Nucleus accumbens (tissue), 56 donors: ENCODE measurements at places on chromosomes 2 and 18.

DNA sequence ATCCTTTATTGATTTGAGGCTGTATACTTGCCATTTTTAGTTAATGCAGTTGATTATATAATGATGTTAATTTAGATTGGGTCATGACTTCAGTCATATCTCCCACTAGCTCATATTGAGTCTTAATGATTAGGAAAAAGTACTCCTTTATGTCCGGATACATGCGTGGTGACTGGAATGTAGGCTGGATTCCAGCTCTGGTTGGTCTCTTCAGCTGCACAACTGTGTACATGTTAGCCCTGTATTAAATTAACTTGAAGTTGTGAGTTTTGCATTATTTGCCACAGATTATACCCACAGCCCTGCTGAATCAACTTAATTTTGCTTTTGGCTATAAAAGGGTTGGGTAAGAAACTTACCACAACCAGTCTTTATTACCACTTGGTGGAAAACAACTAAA lies 22.5 kb downstream of the MOB4 start:
- DNase-seq, result no peak

DNA sequence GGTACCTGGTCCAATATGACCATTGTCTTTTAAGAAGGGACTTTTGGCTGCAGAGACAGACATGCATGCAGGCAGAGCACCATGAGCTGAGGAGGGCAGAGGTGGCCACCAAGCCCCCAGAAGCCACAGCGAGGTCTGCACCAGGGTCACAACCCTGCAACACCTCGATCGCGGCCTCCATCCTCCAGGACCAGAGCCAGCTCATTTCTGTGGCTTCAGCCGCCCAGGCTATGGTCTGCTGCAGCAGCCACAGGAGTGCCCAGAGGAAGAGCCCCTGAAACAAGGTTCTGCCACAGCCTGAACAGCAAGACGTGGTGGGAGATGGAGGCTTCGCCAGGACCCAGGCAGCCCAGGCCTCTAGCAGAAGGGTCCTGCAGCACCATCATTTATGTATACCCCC lies 53.9 kb downstream of the ANKMY1 start:
- no peak for DNase-seq

GRCh38 chr2:194182888-194183287 lies 1474.1 kb upstream of the SLC39A10 start:
- DNase-seq, result no peak

DNA sequence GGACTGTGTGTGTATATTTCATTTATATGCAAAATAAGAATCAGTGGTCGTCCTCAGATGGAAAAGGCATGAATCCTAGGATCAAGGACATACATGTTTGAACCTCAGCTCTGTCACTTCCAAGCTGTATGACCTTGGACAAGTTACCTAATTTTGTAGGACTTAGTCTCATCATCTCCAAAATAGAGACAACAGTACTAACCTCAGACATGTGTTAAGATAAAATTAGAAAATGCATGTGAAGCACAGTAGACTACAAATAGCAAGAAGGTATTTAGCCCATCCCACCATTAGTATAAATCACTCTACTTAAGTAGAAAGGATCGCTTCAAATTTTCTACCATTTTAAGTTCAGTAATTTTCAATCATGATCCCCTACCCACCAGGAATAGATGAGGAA lies 309.8 kb downstream of the ZEB2 start:
- no peak for DNase-seq

- peak; percentile 73 for DNase-seq
These were observed 161.8 kb downstream of the DYSF start for GRCh38 chr2:71614976-71615766.

DNA sequence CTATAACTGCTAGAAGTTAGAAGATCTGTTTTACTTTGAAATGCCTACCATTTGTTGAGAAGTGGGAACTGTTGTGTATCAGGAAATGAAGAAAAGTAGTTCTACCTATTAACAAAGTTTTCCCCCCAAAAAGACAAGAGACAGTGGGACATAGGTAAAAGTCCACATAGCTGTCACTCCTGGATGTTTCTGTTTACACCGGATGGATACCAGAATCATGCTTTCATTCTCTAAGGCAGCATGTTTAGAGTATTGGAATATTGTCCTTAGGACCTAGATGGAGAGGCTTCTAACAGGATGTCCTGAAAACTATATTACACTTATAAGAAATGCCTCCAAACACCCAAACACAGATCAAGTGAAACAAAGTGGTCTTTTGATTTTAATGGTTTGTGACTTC lies 143.1 kb downstream of the MCFD2 start:
- no peak for DNase-seq

DNA sequence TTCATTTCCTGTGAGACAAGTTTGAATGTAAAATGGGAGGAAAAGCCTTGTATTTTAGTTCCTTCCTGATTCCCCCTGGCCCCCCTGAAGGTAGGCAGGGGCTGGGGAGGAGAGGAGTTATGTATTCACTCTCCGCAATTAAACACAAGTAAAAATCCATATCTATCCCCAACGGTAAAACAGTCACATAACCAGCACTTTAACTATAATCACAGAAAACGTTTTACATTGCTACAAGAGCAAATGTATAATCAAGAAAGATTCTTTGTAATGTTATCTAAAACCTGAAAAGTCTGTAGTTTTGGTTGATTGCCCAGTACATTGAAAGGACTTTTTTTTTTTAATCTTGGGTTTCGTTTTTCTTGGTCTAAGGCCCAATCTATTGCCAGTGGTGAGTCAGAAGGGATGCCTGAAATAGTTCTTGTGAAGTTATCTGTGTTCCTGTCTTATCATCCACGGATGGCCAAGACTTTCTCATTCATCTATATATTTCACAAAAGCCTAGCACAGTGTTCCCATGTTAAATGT lies 34.5 kb upstream of the CCNYL1 start:
- no peak for DNase-seq

GRCh38 chr2:222919841-222920526 lies 59.1 kb downstream of the ACSL3 start:
- no peak for DNase-seq

- no peak for DNase-seq
These were observed 558.8 kb downstream of the MBD2 start for GRCh38 chr18:53665701-53666100.

DNA sequence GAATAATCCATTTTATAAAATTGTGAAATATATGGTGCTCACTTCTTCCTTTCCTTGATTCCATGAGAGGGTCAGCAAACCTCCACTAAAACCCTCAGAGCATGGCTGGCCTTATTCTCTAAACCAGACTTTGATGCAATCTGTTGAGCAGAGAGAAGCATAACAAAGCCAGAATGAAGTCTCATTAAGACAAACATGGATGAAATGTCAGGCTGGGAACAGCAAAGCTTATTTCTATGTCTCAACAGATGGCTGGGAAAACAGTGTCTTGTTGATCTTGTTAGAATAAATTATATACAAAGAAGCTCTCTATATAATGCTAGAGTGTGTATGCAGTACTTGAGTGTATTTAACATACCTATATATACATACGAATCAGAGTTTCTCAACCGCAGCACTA lies 227.1 kb upstream of the LYPD1 start:
- DNase-seq, result no peak

- DNase-seq, result no peak
These were observed 107.2 kb upstream of the UBE2E3 start for GRCh38 chr2:180873219-180873618.

DNA sequence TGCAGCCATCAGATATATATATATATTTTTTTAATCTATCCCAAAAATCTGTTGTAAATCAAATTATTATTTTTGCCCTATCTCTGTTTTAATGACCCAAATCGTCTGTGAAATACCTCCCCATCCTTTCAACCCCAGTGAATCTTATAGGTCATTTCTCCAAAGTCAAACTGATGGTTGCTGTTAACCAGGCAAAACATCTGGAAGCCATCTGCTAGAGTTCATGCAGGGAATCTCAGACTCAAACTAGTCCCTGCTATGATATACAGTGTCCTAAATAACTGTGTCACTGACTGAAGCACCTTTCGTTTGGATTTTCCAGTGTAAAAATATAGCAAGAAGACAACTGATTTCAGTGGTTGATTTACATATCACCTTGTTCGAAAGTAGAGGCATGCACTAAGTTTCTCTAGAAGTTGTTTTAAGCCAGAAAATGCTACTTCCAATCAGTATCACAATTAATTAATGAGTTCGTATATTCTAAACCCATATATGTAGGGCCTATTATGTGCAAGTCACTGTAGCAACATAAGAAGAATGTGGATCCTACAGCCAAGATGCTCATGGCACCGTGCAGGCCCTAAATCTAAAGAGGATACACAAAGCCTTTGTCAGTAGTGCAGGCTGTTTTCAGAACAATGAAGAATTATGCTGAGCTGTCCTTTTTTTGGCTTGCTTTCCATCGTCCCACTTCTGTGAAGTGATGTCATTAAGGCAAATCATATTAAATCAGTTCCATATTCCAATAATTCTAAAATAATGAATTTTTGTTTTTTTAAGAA lies 566.0 kb downstream of the STK39 start:
- peak; percentile 30 for DNase-seq

DNA sequence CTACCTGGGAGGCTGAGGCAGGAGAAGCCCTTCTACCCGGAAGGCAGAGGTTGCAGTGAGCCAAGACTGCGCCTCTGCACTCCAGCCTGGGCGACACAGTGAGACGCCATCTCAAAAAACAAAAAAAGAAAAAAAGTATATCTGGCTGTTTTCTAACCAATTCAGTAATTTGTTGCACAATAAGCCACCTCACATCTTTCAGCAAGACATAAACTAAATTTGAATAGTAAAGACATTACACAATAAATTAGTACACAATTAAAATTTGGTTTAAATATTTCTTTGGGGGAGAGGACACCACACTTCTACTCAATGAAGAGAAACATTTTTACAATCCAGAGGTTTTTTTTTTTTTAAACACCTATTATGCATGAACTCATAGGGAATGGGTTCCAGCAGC lies 36.0 kb upstream of the MTA3 start:
- no peak for DNase-seq

DNA sequence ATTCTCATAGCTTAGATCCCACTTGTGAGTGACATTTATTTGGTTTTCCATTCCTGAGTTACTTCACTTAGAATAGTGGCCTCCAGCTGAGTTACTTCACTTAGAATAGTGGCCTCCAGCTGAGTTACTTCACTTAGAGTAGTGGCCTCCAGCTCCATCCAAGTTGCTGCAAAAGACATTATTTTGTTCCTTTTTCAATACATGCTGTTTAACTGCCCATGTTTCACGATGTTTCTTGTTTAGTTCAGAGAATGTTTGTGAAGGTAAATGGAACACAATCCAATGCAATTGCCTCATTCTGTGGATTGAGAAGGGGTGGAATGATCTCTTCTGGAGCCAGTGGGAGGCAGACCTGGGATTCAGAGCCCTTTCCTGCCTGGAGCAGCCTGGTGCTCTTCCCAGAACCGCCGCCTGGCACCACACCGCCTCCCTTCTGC lies 273.5 kb upstream of the ATP5MC3 start:
- DNase-seq, result no peak

GRCh38 chr18:59927246-59927825 lies 27.5 kb downstream of the PMAIP1 start:
- DNase-seq, result no peak

DNA sequence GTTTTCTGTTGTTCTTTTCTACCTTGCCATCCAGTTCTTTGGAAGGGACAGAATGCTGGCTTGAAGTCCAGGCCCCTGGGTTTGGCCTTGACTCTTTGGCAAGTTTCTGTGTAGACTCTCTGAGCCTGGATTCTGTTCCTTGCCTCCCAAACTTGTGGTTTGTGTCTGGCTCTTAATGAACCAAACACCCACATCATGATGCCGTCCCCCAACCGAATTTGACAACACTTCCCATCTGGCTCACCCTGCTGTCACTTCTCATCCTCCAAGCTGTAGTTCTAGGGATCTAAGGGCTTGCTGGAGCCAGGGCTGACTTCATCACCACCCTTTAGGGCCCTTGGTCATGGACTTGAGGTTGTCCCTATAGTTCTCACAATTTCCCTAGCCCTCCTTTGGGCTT lies 68.9 kb upstream of the CELF4 start:
- no peak for DNase-seq

- no peak for DNase-seq
These were observed 3.0 kb downstream of the SPATS2L start for GRCh38 chr2:200309296-200310049.

GRCh38 chr2:195411219-195411687 lies 245.8 kb upstream of the SLC39A10 start:
- DNase-seq, result no peak

DNA sequence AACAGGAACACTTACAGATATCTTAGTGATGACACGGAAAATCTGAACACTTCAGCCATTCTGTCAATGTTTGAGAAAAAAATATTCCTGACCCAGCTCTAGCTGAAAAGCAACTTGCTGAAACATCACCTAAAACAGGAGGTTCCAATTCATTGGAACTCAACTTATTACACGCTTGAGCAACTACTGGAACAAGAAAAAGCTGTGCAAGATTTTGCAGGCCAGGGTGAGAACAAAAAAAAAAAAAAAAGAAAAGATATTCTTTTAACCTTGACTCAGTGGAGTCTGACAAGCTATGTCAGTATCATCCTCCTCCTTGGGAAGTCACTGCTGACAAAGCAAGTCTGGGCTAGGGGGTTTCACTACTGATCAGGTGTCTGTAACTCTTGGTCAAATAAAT lies 351.0 kb downstream of the SS18 start:
- no peak for DNase-seq

DNA sequence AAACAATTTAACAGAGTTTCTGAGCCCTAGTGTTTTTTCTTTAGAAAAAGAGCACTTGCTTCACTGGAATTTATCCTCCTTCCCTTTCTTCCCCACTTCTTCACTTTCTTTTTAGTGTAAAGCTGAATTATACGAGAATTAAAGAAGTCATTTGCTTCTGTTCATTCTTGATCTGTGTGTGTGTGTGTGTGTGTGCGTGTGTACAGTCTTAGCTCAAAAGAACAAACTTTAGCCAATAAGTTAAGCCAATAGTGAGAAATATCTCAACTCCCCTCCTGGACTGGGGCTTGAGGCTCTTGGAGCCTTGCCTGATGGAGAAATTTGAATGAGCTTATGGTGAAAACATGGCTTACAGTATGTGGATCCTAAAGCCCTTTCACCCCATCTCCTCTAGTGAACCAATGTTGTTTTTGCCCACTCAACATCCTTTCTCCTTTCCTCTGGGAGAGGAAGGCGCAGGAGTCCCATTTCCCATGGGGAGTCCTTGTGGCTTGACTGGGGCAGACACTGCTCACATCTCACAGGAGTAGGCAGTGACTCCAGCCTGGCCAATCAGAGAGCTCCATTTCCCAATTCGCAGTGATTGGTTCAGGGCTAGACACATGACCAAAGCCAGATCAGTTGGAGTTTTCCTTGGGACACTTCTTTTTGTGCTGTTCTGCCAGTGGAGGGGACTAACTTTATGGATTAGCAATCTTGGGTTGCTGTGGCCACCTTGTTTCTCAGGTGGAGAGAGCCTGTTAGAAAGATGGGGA lies 16.3 kb upstream of the MYO3B start:
- no peak for DNase-seq

DNA sequence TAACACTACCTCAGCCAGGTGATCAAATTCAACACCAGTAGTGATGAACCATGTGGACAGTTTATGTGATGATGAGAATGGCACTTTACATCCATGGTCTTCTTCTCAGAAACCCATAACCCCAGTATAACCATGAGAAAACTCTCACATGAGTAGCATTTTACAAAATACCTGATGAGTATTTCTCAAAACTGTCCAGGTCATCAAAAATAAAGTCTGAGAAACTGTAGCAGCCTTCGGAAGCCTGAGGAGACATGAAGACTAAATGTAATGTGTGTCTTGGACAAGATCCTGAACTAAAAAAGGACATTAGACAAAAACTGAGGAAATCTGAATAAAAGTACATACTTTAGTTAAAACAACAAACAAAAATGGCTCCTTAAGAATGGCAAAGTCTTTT lies 108.9 kb downstream of the CTNNA2 start:
- no peak for DNase-seq

GRCh38 chr2:40773291-40773690 lies 321.4 kb upstream of the SLC8A1 start:
- DNase-seq, result no peak
